ENCODE measurements at places on chromosomes 3 and 15.

GRCh38 chr15:39920510-39921273, 626 bp upstream of the GPR176 start:
- no peak for DNase-seq

DNA sequence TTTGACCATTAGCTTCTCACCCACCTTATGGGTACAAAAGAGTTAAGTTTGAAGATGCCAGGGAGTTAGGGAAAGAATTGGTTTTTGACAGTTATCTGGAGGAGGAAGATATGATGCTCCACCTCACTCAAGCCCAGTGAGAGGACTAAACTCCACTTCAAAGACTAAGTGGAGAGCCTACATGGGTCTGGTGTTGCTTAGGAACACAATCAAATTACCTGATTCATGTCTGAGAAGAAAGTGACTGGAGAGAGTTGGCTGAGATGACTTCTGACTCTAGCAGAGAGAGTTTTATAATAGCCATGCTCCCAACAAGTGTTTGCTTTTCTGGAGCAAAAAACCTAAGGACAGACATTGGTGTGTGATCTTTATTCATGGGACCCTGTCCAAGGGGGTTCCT, 43.3 kb downstream of the SUCNR1 start:
- DNase-seq = no peak

DNA sequence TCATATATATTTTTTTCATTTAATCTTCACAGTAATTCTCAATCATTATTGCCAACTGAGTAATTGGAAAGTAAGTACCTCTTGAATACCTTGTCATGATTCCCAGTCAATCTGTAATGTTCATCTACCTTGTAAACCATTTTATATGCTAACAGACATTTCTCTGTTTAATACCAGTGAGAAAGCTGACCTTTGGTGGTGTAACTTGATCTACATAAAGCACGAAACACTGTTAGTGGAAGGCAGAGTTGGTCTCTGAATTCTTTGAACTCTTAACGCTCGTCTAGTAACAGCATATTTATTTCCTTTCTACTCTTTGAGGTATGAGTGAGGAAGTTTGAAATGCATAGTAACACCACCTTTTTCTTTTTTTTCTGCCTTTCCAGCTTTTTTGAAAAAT, 59.5 kb downstream of the SLC25A26 start:
- DNase-seq = no peak

- DNase-seq = no peak
These were observed 23.3 kb upstream of the RAB11A start for GRCh38 chr15:65845826-65846519.

GRCh38 chr15:67065531-67066005, at the start of gene SMAD3:
Gene SMAD3, plus strand, starts transcription at chr15:67065602. Its CDS starts 553 bp downstream, at chr15:67066155.
- no peak for DNase-seq

- no peak for DNase-seq
These were observed 50.7 kb downstream of the SETD5 start for GRCh38 chr3:9448071-9448470.

DNA sequence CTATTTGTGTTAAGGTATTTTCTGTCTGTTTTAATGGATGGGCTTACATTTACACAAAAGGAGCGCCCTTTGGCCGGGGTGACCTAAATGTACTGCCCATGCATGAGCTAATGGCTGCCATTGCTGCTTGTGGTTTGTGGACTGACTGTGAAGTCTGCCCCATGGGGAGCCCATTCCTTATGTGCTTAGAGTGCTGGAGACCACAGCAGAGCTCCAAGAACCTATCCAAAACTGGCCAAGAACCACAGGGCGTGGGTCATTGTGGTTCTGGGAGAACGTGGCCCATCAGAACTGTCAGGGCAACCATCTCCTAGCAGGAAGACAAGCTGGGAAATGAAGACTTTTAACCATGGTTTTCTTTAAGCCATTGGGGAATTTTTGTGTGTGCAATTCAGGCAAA, 105.3 kb downstream of the CHDH start:
- DNase-seq = no peak

DNA sequence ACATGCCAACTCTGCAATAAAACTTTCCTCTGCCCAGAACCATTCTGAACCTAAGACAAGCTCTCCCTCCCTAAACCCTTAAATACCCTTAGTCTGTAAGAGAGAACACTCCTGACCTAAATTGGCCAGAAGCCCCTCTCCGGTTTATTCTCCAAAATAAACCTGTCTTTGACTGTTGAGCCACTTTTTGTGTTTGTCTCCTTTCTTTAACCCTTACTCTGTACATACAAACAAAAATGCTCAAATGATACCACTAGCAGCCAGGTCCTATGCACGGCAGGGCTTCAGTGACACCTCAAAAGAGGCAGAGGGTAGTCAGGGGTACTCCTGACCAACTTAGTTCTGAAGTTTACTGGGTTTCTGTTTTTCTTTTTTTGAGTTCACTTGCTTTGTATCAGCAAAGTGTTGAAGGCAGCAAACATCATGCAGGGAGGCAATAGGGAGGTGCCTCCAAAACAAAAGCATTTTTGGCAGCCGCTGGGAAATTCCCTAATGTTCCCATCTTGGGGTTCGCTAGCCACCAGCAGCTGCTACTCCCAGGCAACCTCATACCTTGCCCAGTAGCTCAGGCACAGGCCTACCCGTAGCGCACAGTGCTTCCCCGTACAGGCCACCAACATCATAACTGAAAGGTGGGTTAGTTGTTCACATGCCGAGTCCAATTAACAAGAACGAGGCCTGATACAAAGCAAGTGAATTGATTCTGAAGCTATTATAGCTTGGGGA, 62.9 kb upstream of the GCNT3 start:
- no peak for DNase-seq

DNA sequence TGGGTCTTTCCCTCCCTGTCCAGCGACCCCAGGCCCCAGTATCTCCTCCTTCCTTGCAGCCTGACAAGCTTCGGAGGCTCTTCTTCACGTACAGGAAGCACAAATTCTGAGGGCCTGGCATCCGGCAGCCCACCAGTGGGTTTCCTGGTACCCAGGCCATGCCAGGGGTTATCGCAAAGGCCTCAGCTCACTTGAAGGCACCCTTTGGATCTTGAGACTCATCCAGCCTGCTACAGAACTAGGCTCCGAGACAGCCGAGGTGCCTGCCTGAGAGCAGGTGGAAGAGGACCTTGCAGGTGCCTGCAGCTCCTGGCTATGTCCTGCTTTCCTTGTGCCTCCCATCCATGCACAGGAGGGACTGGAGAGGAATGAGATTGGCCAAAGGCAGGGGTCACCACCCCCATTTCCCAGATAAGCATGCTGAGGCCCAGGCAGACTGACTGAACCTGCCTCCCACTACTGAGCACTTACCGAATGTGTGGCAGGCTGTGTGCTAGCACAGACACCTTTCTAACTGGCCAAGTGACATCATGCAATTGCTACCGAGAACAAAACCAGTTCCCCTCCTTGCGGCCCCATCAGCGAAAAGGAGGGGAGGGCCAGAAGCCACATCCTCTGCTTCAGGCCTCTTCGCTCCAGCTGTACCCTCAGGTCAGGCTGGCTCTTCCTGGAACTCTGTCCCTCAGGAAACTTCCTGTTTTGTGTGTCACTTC, 11.2 kb downstream of the SH2D7 start:
- DNase-seq = no peak

- DNase-seq = no peak
These were observed 77.4 kb downstream of the LSM3 start for GRCh38 chr3:14256046-14256445.

GRCh38 chr15:85910834-85911233, 116.1 kb upstream of the KLHL25 start:
- DNase-seq = no peak

- no peak for DNase-seq
These were observed 385.3 kb downstream of the PDCD6IP start for GRCh38 chr3:34183611-34184340.

GRCh38 chr3:16103472-16103871, 71.0 kb upstream of the GALNT15 start:
- no peak for DNase-seq

DNA sequence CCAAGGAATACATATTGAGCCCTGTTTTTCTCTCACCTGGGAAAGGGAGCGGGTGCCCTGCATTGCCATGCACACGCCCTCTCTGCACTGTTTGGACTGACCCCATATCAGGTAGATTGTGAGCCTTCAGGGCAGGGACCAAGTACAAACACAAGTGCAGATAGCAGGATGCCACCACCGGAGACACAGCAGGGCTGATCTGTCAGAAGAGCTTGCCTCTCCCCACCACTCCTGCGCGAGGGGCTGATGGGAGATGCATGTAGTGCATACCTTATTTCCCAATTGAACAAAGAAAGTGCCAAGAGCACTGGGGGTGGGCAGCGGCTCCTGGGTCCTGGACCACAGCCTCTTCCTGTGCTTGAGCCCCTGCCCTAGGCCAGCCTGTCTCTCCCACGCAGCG, 9.0 kb upstream of the SLCO2A1 start:
- DNase-seq = no peak

- no peak for DNase-seq
These were observed 114.4 kb downstream of the MBNL1 start for GRCh38 chr3:152383136-152383606.

DNA sequence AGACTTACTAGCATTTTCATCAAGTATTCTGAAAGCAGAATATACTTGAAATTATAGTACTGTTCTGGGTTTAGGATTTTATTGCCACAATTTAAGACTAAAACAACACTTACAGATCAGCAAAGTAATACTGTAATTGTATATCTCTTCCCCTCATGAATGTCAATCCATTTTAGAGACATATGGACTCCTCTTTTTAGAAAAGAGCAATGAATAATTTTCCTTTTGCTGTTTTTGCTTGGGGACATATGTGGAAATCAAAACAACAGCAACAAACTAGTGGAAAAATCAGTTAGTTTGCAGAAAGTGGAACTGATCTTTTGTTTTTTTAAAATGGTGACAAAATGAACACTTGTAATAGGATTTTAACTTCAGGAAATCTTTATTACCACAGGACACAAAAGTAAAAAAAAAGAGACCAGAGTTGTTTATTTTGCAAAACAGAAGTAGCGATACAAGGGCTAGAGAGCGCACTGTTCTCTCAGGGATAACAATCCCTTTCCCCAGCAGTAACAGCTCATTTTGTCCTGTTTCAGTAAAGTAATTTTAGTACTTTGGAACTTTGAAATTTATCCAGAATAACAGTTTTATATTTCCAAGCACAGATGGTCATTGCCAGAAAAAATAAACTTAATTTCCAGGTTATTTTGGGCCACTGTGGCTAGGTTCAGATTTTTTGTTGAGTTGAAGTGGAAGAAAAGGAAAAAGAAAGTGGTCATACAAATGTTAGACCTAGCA, 17.1 kb downstream of the LEKR1 start:
- DNase-seq = no peak
